RWPE2 (cell line): ENCODE measurements at places on chromosomes 11 and 22.

GRCh38 chr22:21972293-21972779 lies 10.3 kb downstream of the TOP3B start:
- DNase-seq = no peak

GRCh38 chr11:112118176-112118575 lies 31.5 kb downstream of the SDHD start:
- no peak for DNase-seq

DNA sequence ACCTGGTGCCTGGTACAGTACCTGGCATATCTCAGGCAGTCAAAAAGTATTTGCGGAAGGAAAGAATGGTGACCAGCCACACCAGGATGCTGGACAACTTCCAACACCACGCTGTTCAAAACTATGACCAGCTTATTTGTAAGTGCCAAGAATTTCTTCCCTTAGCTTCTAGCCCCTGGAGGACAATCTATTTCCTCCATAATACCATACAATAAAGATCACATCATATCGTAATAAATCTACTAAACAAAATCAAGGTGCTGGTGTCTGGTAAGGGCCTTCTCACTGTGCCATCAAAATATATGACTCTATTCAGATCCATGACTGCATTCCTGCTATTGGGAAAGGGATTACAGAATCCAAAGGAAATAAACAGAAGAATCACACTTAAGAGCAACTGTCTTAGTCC lies 51.5 kb downstream of the ALG9 start:
- DNase-seq = no peak

DNA sequence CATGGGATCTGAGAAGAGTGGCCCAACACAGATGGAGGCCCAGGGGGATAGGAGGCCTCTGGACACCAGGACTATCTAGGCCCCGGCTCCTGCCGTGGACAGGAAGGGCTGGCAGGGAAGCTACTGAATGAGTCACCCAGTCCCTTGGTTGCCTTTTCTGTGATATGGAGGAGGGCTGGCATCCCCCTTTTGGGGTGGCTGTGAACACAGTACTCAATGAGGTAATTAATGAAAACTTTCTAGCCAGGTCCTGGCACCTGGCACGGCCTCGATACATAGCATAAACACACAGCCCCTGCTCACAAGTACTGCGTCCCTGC lies 163.2 kb downstream of the CHST1 start:
- DNase-seq = no peak

GRCh38 chr22:43240614-43241013 lies 53.7 kb upstream of the TTLL12 start:
- no peak for DNase-seq

DNA sequence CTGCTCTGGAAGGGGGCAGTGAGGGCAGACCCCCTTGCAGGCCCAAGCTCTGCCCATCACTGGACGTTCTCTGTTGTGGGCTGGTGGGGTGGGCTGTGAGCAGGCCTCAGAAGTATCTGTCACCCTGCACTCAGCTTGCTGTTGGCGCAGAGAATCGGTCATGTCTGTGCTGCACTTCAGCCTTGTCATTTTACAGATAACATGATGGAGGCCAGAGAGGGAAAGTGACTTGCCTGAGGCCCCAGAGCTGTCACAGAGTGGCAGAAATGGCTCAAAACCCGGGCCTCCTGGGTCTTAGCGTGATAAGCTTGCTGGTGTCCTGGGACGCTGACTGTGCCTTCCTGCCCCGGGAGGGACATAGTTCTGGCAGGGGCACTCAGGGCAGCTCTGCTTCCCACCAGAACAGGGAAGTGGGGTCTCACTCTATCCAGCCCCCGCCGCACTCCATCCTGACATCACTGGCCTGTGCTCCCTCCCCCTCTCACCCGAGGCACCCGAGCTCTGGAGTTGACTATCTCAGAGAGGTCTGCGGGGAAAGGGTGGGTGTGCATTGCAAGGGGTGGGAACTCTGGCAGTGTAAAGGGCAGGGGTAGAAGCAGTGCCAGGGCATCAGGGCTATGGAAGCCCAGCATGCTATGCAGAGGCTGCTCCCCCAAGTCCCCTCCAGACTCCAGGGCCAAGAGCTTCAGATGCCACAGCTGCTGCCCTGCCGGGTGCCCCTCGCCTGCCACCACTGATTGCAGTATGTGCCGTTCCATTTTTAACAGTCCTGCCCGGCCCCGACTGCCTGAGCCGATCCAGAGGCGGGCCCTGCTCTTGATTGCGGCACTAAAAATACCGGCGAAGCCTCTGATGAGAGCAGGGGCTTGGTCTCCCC lies 50.4 kb upstream of the NECTIN1 start:
- no peak for DNase-seq

DNA sequence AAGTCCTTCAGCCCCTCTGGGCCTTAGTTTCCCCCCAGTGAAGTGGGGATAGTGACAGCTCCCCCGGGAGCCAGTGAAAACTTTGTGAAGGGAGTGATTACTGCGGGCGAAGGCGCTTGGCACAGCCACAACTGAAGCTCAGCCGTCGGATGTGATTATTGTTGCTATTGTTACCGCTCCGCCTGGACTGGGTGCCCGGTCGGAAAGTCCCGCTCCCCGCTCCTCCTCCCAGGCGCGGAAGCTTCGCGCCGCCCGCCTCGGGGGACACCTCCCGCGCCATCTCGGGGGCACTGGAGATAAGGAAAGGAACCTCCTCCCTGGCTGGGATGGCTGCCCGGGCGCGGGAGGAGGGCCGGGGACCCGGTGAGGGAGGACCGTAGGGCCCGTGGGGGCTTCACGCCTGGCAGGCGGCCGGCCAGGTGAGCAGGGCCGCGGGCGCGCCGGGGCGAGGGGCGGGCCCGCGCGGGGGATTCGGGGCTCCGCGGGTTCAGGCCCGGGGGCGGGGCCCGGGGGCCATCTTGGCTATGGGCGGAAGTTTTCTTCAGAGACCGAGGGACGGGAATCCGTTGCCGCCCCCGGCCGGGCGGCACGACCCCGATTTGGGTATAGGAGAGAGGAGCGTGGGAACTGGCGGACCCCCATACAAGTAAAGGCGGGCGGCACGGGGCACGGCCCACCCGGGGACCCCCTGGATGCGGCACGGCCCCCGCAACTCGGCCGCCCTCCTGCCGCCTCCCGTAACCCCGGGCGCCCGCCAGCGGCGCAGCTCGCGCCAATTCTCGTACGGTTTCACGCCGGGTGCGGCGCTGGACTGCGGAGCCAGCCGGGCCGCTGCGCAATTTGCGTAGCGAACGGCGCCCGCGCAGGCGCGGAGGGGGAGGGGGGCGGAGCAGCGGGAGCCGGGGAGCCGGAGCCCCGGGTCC lies at the start of gene GPR137:
Gene GPR137, plus strand, starts transcription at position 887 of the 923 bp plus-strand sequence. CDS start 677 bp downstream, outside the sequence.
- DNase-seq = peak; percentile 78

GRCh38 chr11:26126741-26127140 lies 205.2 kb upstream of the ANO3 start:
- DNase-seq = no peak

GRCh38 chr11:11884774-11885481 lies 43.2 kb downstream of the USP47 start:
- DNase-seq = no peak

GRCh38 chr11:67268081-67268961 lies 2.0 kb downstream of the GRK2 start:
- DNase-seq = no peak

DNA sequence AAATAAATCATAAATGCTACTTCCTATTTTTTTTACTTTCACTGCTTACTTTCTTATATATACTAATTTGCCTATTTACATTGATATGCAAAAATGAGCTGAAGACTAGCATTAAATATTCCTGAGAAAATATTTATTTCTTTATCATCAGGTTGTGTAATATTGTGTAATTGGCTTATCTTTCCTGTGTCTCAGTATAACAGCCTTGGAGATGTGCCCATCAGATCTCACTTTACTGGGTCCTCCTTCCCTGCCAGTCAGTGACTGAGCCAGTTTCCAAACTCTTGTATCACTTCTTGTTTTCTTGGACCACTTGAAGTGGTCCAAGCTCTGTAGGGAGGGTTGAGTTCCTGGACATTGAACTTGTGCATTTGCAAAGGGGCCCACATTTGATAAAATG lies 900.0 kb downstream of the LUZP2 start:
- DNase-seq = no peak
